ENCODE measurements at places on chromosomes 2 and 18.
A peak's percentile ranks its signal among the peaks of the same experiment; 100 is the strongest.

GRCh38 chr2:11865805-11866204, 119.4 kb downstream of the LPIN1 start:
- DNase-seq = no peak

DNA sequence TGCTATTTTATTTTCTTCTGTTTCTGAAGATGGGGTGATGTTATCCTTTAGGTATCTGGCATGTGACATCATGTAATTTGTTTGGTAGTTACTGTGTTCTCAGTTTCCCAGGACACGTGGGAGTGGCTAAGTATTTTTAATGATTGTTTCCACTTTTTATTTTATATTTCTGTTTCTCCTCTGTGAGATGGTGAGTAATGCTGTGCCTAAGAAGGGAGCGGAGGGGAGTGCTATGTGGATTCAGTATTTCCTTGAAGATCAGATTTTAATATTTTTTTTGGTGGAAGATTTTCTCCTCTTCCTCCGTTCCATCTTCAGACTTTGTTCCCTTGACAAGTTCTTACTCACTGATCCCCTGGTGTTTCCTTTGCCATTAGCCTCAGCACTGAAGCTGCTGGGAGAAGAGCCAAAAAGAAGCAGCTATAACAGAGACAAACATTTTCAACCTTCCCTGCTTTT, 180.0 kb upstream of the MMADHC start:
- peak; percentile 69 for DNase-seq

- DNase-seq = no peak
Measured at GRCh38 chr2:210862283-210863065, 306.1 kb downstream of the CPS1 start.

DNA sequence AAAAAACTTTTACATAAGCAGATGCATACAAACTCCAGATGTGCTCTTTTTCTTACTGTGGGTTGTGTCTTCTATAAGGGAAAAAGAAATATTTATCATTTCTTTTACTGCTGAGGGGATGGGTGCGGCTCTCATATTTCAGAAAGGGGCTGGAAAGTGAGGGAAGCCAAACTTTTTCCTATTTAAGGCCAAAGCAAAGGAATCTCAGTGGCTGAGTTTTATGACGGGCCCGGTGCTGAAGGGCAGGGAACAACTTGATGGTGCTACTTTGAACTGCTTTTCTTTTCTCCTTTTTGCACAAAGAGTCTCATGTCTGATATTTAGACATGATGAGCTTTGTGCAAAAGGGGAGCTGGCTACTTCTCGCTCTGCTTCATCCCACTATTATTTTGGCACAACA, at the start of gene COL3A1:
Gene COL3A1 (plus strand): TSS at position 210 of the 400 bp plus-strand sequence. CDS start 117 bp downstream, at position 327.
- peak; percentile 54 for DNase-seq

- no peak for DNase-seq
Measured at GRCh38 chr2:232981767-232982360, 31.2 kb downstream of the NGEF start.

DNA sequence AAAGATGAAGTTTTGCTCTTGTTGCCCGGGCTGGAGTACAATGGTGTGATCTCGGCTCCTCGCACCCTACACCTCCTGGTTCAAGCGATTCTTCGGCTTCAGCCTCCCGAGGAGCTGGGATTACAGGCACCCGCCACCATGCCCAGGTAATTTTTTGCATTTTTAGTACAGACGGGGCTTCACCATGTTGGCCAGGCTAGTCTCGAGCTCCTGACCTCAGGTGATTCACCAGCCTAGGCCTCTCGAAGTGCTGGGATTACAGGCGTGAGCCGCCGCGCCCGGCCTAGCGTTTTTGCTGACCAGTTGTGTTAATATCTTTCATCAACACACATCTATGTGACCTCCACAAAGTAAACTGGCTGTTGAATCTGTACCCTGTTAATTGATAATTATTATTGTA, 49.4 kb upstream of the KLHL14 start:
- no peak for DNase-seq

- no peak for DNase-seq
Measured at GRCh38 chr2:25410370-25410769, 68.6 kb upstream of the DNMT3A start.

- no peak for DNase-seq
Measured at GRCh38 chr2:239688122-239688681, 287.4 kb upstream of the HDAC4 start.

DNA sequence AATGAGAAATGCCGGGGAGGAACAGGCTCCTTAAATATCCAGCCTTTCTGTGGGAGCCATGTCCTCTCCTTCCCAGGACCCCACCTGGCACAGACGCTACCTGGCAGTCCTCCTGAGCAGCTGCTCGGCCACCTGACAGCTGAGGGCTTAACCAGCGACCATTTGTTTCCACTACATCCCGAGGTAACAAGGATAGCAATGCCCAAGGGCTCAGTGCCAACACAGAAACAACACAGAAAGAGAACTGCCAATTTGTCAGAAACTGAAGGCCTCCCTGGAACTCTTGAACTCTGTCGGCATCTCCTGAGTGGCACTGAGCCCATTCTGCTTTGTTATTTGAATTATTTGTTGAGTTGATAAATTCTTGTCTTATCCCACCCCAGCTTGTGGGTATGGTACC, 122.2 kb upstream of the ARHGAP28 start:
- DNase-seq = no peak

DNA sequence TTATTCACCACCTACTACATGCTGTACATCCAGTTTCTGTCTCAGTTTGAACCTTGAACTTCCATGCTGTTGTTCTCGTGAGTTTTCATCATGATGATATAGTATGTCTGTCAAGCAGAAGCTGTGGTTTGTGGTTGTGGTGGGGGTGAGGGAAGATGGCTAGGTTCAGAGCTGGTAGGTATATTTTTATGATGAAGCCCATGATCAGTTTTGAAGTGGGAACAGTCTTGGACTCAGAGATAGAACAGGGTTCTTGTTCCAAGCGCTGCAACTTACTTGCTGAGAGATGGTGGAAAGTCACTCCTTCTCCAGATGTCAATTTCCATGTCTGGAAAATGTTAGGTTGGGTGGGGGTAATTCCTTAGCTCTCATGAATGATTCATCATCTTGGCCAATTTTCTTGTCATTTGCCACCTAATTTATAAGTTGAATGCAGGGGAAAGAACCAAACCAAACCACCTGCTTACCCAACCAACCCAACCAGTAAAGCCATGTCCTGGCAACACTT, 21.6 kb downstream of the PMAIP1 start:
- no peak for DNase-seq

DNA sequence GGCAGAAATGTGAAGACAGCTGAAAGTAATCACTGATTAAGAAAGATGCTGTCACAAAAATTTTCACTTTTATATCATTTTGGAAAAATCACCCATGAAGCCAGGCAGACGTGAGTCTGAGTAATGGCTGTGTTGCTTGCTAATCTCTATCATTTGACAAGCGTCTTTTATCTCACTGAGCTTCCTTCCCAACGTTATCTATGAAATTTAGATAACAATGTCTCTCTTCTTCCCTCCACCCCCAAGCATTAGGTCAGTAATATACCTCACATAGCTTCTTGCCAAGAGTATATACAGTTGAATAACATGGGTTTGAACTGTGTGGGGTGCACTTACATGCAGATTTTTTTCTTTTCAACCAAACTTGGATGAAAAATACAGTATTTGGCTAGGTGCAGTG, 388.6 kb upstream of the NRXN1 start:
- DNase-seq = no peak

DNA sequence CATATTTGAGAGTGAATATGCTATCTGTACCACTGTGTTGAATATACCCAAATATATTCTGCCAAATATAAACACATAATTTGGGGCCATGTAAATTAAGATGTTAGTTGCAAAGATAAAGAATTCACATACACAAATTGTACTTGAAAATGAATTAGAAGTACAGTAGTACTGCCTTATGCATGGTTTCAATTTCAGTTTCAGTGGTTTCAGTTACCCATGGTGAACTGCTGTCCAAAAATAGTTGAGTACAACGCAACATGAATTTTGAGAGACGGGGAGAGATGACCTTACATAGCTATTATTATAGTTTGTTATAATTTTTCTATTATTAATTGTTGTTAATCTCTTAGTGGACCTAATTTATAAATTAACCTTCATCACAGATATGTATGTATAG, 1313.0 kb upstream of the FAM98A start:
- DNase-seq = no peak

DNA sequence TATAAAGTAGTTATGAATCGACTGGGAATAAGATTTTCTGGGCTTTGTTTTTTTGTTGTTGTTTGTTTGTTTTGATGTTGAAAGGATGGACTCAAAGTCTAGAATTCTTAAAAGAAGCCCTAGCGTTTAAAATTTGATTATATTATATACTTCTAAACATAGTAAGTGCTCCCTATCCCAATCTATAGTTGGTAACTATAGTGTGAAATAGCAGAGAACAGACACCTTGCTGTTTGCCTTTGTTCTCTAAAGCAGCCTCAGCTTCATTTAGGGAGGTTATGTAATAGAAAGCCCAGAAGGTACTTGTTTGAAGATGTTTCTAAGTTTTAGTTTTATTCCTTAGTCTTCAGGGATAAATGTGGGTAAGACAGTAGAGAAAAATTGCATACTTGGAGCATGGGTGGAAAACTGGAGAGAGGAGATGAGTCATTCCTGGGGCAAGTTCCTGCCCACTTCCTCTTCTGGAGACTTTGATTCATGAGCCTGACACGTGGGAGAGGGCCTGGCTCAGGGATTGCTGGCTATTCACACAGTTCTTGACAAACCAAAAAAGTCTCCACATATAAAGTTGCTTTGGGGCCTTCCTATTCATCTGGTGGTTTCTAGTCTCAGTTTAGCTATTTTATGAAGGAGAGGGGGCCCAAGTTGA, 131.9 kb downstream of the MYO1B start:
- DNase-seq = peak; percentile 96

GRCh38 chr18:57940166-57940660, 103.8 kb upstream of the NEDD4L start:
- DNase-seq = no peak

DNA sequence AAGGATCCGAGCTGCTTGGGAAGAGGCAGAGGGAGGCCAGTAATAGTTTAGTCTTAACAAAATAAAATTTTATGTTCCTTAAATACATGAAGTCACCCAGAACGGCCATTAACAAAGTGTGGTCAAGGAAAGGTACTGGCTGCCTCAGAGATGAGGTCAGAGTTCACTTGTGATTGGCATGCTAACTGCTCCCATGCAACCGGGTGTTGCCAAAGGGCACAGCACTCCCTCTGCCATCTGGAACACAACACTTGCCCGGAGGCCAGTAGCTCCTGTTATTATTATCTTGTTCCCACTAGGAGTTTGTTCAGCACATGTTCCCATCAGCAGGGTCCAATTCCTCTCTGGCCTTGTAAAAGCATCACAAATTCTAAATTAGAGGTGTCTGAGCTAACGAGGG, 207.0 kb downstream of the CYP26B1 start:
- DNase-seq = no peak

- no peak for DNase-seq
Measured at GRCh38 chr18:76855594-76855993, 33.2 kb downstream of the ZNF236 start.

DNA sequence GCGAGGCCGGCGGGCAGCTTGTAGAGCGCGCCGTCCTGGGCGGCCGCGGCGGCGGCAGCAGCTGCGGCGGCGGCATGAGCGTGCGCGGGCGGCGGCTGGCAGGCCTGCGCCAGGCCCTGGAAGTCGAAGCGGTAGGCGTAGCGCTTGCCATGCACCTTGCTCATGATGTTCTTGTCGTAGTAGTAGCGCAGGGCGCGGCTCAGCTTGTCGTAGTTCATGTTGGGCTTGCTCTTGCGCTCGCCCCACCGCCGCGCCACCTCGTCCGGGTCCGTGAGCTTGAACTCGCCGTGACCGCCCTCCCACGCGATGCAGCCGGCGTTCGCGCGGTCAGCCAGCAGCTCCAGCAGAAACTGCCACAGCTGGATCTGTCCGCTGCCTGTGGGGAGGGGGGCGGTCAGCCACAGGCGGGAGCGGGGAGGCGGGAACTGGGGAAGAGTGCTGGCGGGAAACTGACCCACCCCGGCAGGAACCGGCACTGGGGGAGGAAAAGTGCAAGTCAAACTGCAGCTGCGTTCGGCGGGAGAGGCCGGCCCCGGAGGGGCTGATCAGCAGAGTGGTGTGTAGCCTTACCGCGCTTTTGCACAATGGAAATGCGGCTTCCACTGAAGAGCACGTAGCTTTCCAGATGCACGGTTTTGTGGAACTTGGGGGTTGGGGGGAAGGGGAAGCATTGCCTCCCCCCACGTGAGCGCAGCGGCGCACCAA, 3.0 kb downstream of the FEV start:
- no peak for DNase-seq

DNA sequence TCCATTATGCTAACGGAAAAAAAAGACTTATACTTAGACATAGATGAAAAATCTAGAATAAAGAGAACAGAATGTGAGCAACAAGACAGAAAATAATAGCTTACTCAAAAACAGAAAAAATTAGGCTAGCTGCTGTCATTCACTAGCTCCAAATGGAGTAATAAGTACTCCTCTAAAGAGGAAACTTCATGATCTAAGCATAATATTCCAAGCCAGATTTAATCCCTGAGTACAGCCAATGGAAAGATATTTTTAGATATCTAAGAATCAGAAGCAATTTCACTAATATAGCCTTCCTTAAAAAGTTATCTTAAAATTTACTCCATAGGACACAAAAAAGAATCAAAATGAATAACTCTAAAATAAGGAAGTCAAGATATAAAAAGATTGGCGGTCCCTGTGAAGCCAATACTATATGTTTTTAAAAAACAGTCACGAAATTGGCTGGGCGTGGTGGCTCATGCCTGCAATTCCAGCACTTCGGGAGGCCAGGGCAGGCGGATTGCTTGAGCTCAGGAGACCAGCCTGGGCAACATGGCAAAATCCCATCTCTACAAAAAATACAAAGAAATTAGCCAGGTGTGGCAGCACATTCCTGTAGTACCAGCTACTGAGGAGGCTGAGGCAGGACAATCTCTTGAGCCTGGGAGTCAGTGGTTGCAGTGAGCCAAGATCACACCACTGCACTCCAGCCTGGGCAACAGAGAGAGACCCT, 123.2 kb upstream of the BCL2L11 start:
- no peak for DNase-seq

- no peak for DNase-seq
Measured at GRCh38 chr2:240468303-240469238, 33.1 kb downstream of the GPC1 start.

DNA sequence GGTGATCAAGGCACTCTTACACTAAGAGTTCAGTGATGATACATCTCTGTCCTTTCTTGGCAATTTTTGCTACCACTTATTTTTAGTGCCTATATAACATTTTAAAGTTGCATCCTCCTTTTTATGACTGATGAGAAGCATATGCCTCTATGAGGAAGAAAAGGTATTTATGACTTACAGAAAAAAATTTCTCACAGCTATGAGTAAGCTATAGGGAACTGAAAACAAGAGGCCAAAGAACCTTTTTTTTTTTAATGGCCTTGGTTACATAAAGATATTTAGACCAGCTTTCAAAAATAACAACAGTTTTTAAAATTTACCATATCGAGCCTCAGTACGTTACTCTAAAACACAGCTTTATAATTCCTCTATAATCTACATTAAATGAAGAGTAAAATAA, 21.3 kb downstream of the MBD5 start:
- no peak for DNase-seq

DNA sequence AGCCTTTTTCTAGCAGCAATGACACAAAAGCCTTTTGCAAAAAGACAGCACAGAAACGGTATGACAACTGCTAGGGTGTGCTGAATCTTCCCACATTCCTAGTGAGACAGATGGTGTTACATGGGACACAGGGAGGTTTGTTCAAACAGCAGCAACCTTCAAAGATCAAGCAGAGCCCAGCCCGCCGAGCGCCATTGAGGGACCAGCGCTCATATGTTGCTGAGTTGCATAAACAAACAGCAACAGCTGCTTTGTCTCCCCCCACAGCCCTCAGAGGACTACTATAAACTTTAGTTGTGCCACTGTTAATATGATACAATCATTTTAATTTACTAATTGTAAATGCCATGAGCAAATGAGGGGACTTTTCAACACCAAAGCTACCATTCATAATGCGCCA, 117.7 kb downstream of the ZEB2 start:
- DNase-seq = no peak

All from A172 (cell line).